CD4-positive, alpha-beta T cell treated with Interferon gamma for 1 hour (primary cell): ENCODE measurements at places on chromosomes 13 and 19.

DNA sequence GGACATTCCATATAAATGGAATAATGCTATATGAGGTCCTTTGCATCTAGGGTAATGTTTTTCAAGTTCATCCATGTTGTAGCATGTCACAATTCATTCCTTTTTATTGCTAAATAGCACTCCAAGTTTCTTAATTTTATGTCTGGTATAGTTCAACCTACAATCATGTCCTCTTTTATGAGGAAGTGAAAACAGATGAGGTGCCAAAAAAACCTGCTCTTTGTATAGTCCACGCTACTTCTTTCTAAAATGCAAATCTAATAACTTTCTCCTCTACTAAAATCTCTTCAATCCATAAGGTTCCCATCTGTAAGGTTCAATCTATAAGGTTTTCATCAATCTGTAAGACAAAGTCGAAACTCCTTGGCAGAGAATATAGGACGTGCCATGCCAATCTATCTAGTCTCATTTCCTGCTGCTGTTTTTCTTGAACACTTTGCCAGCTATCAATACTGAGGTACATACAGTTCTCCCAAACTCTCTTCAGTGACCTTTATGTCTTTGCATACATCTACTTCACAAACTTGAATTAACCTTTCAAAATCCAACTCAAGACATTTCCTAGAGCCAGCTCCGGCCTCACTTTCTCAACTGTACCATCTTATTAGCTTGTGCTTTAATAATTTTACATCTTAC, 33.7 kb downstream of the INTS6 start:
- no peak for DNase-seq

DNA sequence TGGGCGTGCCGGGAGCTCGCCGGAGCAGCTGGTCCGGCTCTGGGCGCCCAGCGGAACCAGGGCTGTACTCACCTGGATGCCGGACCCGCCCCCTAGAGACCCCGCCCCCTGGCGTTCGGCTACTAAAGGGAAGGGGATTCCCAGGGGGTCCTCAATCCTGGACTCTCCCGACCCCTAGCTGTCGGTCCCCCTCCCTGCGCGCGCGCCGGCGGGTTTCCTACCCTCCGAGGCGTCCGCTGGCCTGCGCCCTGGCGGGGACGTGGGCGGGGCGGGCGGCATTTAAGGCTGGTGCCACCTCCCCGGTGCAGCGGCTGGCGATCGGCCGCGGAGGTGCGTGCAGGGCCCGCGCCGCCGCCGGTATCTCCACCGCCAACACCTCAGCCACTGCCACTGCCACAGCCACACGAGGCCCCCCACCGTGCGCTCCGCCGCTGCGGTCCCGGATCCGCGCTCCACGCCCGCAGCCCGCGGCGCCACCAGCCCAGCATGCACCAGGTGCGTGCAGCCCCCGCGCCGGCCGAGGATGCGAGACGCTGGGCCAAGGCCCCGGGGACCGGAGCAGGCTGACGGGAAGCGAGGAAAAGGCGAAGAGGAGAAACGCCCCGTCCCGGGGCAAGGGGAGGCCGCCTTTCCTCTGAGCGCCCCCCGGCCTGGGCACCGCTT, at the start of gene ATP12A:
ATP12A (plus strand) TSS at position 151 of the 663 bp plus-strand sequence; CDS start at position 487, 336 bp downstream.
- no peak for DNase-seq

- no peak for DNase-seq
Measured at GRCh38 chr19:15144046-15144646, 36.9 kb downstream of the SYDE1 start.

DNA sequence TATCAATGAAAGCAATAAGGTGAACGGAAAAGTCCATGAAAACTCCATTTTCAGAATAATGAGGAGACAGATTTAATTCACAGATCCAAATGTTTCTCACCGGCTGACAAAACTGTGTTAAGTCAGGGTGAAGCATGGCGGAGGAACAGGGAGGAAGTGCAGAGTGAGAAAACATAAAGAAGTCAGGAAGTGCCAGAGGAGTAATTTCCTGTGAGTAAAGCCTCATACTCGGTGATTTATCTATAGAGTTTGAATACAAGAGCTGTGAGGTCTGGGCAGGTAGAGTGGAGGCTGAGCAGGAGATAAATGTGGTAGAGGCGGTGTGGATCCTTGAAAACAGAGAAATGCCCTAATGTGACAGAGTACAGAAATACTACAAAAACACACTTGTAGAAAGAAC, 11.4 kb downstream of the CARD8 start:
- peak; percentile 31 for DNase-seq

DNA sequence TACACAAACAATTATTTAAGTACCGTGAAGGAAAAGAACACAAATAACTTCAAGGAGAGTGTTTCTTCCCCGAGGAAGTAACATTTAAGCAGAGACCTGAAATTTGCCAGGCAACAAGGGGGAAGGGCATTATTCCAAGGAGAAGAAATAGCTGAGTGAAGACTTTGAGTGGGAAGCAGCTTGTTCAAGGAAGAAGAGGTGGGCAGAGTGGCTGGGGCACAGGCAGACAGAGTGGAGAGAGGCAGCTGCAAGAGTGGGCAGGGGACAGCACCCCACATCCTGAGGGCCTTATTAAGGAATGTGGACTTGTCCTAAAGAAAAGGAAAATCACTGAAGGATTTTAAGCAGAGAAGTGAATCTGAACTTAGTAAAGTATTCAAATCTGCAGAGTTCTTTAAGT, 4.7 kb upstream of the DCLK1 start:
- no peak for DNase-seq

DNA sequence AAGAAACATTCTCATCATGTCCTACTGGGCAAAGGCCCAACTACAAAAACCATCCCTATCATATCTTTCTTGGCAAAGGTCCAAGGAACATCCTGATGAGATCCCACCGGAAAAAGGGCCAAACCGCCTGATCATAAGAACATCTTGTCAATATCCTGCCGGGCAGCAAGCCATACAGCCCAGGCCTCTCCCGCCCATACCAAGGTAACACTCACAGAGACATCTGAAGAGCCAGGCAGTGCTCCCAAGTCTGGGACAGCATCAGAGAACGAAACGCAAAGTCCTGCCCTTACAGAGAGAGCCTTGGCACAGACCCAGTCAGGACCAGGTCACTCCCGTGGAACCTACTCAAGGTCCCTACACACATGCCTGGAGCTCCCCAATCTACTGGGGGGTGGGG, 18.5 kb upstream of the ZNF331 start:
- no peak for DNase-seq

- DNase-seq: no peak
Measured at GRCh38 chr13:65746406-65746921, 1483.7 kb downstream of the PCDH9 start.

DNA sequence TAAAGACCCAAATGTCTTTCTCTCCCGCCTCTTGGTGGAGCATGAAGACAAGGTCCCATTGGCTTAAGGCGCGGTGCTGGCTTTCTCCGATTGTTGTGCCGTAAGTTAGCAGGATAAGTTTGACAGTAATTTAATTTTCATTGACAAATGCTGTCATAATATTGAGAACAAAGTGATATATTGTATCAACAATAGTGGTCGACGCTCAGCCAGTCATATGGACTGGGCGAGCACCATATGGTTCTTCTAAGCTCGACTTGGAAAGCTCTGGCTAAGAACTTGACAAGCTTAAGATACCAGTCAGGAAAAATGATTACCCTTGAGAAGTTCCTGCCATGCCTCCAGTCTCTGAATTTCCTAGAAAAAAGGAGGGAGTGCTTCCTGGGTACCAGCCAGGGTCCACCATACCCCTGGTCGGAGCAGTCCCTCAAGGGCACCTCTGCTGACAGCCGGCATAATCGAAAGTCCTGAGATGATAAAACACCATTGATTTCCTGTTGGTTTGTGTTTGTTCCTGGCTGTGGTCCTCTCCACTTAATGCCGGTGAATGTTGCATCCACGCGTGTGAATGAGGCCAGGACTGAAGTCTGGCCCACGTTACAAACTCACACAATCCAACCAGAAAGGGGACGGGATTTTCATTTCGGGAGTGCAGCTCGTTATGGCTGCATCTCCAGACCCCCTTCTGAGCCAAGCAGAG, 262.1 kb downstream of the ZNF536 start:
- DNase-seq: no peak

DNA sequence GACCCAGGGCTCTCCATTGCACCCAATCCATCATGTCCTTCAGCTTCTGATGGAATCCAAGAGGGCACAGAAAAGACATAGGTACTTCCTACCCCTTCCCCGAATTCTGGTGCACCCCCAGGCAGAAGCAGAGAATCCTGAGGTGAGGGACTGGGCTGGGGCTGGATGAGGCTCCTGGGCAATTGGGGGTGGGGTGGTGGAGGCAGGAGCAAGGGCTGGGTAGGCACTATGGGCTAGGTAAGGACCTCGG, 2.7 kb upstream of the KCNC3 start:
- no peak for DNase-seq

GRCh38 chr19:3479834-3480215, 500 bp downstream of the SMIM24 start:
- DNase-seq: peak; percentile 34

- no peak for DNase-seq
Measured at GRCh38 chr13:91809161-91809560, 410.7 kb downstream of the GPC5 start.

GRCh38 chr19:4396949-4397783, 3.2 kb downstream of the SH3GL1 start:
- DNase-seq: no peak

- DNase-seq: no peak
Measured at GRCh38 chr13:81488021-81488420, 1147.1 kb upstream of the SPRY2 start.

DNA sequence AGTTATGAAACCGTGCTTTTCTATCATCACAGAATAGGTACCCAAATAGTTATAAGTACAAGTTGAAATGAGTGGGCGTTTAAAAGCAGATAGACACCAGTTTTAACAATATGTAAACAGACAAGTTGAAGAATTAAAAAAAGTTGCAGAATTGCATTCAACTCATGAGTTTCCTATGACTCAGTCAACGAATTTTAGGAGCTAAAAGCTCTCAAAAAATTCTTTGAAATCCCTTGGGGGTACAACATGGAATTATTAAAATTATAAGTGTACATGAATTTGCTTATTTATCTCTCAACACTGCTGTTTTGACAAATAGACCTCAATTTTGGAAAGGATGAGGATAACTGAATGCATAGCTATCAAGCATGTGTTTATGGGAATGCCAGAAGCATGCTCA, 693.4 kb downstream of the PCDH9 start:
- no peak for DNase-seq

DNA sequence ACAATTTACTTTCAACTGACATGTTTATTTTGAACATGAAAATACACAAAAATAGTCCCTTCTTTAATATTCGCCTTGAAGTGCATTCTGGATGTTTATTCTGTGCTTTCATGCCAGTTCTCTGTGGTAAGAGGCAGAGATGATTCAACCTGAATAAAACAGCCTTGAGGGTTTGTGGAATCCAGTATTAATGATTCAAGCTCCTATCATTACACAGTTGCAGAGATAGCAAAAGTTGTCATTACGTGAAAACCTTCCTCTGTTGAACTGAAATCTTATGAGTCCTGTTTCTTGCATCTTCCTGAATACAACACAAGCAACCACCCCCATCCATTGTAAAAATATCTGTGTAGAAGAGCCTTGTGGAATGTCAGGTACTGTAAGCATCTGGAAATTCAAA, 142.3 kb upstream of the HTR2A start:
- no peak for DNase-seq

GRCh38 chr13:65343898-65344663, 1886.1 kb downstream of the PCDH9 start:
- no peak for DNase-seq

GRCh38 chr13:21823949-21824348, 153.1 kb downstream of the FGF9 start:
- DNase-seq: no peak

DNA sequence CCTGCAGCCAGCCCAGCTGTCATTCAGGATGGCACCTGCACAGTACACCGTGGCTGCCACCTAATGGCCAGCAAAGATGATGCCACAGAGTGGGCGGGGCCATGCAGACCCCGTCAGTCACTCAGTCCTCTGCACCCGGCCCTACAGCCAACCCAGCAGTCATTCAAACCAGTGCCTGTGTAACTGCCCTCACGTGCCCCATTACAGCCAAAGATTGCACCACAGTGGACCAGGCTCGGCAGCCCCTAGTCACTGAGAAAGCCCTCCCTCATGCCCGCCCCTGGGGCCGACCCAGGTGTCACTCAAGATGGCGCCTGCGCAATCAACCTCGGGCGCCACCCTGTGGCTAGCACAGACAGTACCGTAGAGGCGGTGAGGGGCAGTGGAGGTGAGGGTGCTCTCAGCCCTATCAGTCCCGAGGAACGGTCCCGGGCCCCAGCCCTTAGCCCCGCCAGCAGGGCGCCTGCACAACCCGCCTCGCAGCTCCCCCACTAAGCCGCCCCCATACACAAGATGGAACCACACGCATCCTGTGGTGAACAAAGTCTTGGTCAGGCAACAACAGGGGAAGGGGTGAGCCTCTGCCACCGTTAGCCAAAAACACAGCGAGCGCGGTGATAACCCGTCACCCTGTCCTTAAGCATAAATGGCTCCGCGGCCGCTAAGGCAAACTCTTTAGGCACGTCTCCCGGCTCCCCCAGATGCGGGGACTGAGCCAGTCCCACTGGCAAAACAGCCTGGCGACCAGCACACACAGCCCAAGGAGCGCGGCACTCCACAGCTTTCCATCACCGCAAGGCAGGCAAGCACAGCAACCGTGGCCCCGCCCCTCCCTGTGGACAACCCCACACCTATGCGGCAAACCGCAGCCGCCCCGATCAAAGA, 2.3 kb downstream of the PEG3 start:
- DNase-seq: peak; percentile 12

DNA sequence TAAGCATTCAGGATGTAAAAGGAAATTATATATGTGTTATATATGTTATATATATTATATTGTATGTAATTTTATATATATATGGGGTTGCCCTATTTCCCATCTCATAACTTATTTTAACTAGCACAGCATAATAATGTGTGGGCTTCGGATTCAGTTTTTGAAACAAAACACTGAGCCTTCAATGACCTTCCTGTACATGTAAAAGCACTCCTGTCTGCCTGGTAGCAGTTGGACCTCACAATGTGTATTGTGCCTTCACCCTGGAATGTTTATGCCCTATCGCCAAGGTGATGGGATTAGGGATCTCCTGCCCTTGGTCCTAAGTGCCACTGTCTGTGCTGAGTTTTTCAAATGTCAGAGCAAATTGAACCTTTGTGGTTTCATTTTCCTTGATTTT, 968.8 kb downstream of the TUBA3C start:
- DNase-seq: no peak

DNA sequence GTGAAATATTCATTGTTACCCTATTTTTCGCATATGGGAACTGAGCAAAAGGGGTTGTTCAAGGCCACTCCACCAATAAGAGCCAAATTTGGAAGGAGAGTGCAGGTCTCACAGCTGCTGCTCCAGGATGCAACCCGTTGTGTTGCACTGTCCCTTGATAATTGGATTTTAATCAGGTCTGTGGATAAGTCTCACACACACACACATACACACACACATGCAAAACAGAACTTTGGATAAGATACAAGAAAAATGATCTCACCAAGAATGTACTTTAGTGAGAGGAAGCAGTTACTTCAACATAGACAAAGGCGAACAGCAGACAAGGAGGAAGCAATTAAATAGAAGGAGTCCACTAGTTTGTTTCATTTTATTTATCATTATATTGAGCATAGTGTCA, 127.3 kb upstream of the EDNRB start:
- DNase-seq: no peak

GRCh38 chr19:30577551-30578105, 205.4 kb downstream of the ZNF536 start:
- no peak for DNase-seq
